ENCODE measurements at places on chromosomes 5 and 9. TPM values are rescaled to one million over a fixed set of nuclear protein-coding genes. Genes with fewer than 3 reads are reported as not detected.

DNA sequence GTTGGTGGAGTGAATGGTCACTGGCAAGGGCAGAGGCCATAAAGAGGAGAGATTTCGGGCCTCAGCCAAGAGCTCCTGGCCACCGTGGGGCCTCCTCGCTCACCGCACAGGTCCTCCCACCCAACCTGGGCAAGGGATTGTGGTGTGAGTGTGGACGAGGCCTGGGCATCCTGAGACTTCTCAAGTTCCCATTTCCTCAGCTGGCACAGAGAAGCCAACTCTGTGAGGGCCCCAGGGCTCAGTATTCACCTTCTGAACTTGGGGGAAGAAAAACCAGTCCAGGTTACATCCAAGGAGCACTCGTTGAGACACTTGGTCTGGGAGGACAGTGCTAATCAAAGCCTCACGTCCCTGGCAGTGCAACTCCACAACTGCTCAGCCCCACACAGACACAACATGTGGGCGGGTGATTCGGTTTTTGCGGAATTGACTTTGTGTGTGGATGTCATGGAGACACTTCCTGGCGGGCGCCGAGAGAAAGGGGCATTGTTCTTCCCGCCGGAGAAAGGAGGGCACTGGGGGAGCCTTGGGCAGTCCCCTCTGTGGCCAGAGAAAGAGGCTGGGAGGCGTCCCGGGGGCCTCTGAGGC is 28.5 kb upstream of the NKD2 start:
- H3K27me3 ChIP-seq: peaks cover 2% of the 10 kb centered on the region
- no peak for DNase-seq
- H3K4me3 ChIP-seq: no peak overlapping the region
- peak overlapping the region; percentile 62 for H3K27ac ChIP-seq
- H3K36me3 ChIP-seq: no peaks in the 10 kb centered on the region
- peaks cover 27% of the 10 kb centered on the region for H3K4me1 ChIP-seq

GRCh38 chr9:127233550-127233949 is 31.0 kb upstream of the GARNL3 start:
- no peaks in the 10 kb centered on the region for H3K4me1 ChIP-seq
- peak overlapping the region; percentile 53 for H3K27ac ChIP-seq
- peaks cover 7% of the 10 kb centered on the region for H3K36me3 ChIP-seq
- DNase-seq: peak; percentile 86

DNA sequence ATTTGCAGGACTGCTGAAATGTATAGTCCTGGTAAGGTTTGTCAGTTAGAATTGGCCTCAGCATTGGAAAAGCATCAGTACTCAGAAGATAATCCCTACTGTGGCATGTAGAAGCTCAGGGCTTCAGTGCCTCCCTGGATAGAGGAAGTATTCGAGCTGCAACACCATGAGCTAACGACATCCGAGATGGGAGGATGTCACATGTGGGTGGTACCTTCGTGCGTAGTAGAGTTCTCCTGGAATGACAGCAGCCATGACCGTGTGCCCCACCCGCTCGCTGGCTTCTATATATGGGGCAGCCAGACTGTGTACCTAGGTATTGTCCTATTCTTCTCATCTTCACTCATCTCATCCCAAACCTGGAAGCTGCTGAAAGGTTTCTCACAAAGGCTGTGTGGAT is 345.8 kb upstream of the KLF9 start:
- H3K27me3 ChIP-seq: no peaks in the 10 kb centered on the region
- H3K27ac ChIP-seq: no peak overlapping the region
- no peak overlapping the region for H3K4me3 ChIP-seq
- DNase-seq: no peak

DNA sequence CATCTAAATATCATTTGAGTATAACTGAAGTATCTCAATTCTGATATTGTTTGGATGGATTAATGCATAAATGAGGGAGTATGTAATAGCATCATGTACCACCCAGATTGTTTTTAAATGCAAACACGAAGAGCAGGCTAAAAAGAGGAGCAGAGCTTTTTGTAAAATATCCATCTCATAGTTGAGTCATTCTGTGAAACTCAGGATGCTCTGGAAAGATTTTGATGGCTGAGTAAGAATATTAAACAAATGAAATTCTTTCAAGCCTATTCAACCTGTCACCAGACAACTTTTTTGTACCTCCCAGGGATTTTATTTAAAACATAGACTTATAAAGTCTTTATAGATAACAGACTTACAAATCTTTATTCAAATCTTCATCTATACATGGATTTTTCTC is 625.9 kb downstream of the TLE4 start:
- H3K27me3 ChIP-seq: no peaks in the 10 kb centered on the region
- no peaks in the 10 kb centered on the region for H3K4me1 ChIP-seq
- DNase-seq: no peak

DNA sequence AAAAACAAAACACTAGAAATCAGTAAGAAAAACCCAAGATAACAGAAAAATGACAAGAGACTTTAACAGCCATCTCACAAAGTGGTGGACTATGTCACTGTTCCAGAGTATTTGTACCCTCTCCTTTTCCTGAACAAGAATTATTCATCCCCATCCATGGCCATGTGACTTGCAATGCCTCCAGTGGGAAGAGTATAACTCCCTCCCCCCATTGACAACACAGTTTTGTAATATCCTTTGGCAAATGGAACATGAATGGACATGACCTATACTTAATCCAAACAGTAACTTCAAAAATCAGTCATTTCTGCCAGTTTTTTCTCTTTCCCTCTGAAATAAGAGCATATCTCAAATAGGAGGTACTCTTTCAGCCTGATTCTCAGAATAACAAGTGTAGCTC is 33.9 kb downstream of the PTBP3 start:
- H3K27ac ChIP-seq: no peak overlapping the region
- H3K27me3 ChIP-seq: no peaks in the 10 kb centered on the region
- H3K36me3 ChIP-seq: no peaks in the 10 kb centered on the region
- no peak overlapping the region for H3K4me3 ChIP-seq

DNA sequence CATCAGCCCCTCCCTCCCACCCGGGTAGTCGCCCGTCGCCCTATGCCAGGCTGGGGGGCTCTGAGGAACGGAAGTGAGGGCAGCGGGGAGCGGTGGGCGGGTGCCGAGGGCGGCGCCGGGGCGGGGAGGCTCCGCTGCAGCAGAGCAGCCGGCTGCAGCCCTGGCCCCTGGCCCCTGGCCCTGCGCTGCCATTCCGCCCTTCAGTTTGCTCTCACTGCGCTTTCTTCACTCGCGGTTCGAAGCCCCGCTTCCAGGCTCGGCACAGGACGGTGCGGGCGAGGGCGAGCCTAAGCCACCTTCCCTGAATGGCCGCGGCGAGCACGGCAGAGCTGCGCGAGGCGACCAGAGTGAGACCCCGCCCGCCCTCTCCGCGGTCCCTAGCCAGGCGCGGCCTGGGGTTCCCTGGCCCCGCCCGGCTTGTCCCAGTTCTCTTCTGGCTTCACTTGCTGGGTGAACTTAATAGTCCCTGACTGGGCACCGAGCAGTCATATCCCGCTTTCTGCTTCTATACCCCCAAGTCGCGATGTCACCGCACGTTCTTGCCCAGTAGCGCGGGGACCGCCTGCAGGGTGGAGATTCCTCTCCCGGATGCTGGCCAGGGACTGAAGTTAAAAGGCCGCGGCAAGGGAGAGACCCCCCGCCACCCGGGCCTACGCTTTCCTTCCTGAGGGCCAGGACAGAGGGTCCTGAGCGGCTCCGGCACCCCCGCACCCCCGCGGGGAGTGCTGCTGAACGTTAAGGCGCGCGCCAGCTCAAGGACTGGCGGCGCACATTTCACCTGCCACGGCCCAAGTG is 623 bp upstream of the TRIM36 start:
- no peak overlapping the region for H3K27ac ChIP-seq
- no peak for DNase-seq
- H3K4me3 ChIP-seq: peak overlapping the region; percentile 81
- H3K4me1 ChIP-seq: peaks cover 13% of the 10 kb centered on the region
- H3K27me3 ChIP-seq: peaks cover 38% of the 10 kb centered on the region

DNA sequence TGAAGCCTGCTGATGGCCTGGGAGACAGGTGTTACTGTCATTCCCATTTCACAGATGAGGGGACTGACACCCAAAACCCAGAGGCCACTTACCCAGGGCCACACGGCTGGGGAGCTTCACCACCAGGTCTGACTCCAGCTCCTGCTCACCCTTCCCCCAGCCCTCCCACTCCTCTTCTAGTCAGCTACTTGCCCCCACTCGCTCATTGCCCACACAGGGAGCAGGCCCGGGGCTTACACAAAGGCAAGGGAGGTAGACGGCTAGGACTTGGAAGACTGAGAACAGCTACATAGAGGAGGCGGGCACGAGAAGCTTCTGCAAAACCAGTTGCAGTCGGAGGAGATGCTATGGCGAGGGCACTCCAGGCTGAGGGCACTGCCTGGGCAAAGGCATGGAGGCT is 21.3 kb downstream of the LMX1B start:
- no peak overlapping the region for H3K4me3 ChIP-seq
- no peak overlapping the region for H3K27ac ChIP-seq

DNA sequence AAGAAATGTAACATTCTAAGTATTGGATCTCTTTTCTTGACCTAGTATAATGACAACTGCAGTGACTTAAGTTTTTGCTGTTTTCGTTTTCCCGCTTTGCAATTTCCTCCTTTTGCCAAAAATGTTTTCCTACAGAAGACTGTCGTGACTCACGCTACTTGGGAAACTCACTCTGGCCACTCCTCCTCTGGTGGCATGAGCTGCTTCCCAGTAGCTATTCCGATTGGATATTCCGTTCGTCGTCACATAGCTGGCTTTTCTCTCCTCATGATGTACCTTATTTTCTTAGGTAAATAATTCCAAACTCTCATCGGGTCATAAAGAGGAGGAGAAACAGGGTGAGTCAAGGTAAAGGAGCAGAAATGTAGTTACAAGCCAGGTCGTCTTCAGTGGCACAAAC is 64.9 kb downstream of the GOLPH3 start:
- no peak overlapping the region for H3K4me3 ChIP-seq
- H3K36me3 ChIP-seq: peaks cover 57% of the 10 kb centered on the region
- no peaks in the 10 kb centered on the region for H3K27me3 ChIP-seq

DNA sequence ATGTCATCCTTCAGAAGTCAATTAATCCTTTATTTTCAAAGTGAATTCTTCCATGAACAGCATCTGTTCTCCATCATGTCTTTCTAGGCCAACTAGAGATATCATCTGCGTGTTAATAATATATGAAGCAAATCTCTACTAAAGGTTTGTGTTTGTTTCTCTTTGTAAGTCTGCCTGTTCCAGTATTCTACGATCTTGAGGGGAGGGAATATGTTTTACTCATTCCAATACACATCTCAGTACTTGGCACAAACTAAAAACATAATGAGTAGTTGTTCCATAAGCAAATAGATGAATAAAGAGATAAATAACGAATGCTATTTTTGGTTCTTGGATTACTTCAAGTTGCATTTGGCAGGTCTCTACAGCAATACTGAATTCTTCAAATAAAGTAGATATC is 470.7 kb upstream of the GRIN3A start:
- no peak overlapping the region for H3K27ac ChIP-seq
- no peak overlapping the region for H3K4me3 ChIP-seq
- H3K27me3 ChIP-seq: no peaks in the 10 kb centered on the region
- no peaks in the 10 kb centered on the region for H3K4me1 ChIP-seq
- DNase-seq: peak; percentile 11
- no peaks in the 10 kb centered on the region for H3K36me3 ChIP-seq

GRCh38 chr5:135031813-135032694 is 2.0 kb downstream of the PITX1 start:
- peak overlapping the region; percentile 47 for H3K27ac ChIP-seq
- DNase-seq: peak; percentile 42
- no peaks in the 10 kb centered on the region for H3K36me3 ChIP-seq
- peak overlapping the region; percentile 50 for H3K4me3 ChIP-seq
- H3K4me1 ChIP-seq: peaks cover 43% of the 10 kb centered on the region

- H3K36me3 ChIP-seq: peaks cover 21% of the 10 kb centered on the region
- no peaks in the 10 kb centered on the region for H3K27me3 ChIP-seq
- DNase-seq: peak; percentile 97
- peak overlapping the region; percentile 56 for H3K4me3 ChIP-seq
- peaks cover 47% of the 10 kb centered on the region for H3K4me1 ChIP-seq
These were observed 94.6 kb downstream of the ZNF608 start for GRCh38 chr5:124651663-124652513.

- peaks cover 4% of the 10 kb centered on the region for H3K4me1 ChIP-seq
- no peak overlapping the region for H3K27ac ChIP-seq
- no peak for DNase-seq
- no peaks in the 10 kb centered on the region for H3K36me3 ChIP-seq
These were observed 13.2 kb upstream of the ZBTB43 start for GRCh38 chr9:126791406-126792230.

DNA sequence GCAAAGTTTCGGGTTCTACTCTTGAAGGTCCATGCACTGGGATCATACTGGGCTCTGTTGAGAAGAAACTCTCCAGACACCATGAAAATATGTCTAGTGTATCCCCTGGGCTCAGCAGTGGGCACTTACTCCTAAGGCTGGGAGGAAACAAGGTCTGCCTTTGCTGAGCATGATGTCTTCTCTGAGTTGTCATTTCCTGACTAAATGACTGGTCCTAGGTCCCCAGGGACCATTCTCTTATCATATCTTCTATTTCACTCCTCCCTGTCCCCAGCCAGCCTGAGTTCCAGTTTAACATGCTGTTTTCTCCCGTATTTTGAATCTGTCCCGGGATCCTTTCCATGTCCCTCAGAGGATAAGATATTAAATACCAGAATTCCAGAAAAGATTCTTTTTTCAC is 225.4 kb downstream of the MTRR start:
- no peaks in the 10 kb centered on the region for H3K4me1 ChIP-seq
- H3K36me3 ChIP-seq: no peaks in the 10 kb centered on the region
- no peak for DNase-seq
- no peaks in the 10 kb centered on the region for H3K27me3 ChIP-seq

DNA sequence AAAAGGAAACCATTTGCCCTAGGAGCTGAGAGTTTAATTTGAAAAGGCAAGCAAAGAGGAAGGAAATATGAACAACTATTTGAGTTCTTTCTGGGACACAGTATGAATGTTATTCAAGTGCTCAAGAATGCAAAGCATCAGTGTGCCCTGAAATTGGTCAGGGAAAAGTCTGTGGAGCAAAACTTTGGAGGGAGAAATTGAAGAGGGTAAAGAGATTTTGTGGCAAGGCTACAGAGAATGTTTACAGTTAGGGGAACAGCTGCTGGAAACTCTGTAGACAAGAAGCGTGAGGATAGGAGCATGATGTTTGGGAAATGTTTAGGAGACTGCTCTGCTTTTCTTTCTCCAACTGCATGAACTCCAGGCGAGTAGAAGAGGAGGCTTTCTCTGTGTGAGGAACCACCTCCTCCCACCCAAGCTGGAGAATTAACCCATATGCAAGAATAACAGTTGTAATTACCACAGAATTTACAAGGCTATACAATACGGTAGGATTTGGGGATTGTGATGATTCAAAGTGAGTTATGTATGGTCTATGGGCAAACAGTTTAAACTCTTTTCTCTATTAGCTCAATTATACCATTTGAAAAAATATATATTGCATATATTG is 75.4 kb upstream of the IL7R start:
- DNase-seq: peak; percentile 25
- H3K4me3 ChIP-seq: no peak overlapping the region
- H3K27me3 ChIP-seq: no peaks in the 10 kb centered on the region
- H3K36me3 ChIP-seq: no peaks in the 10 kb centered on the region

Gene PHF2
- 21.3 TPM for total RNA-seq

Gene WNK2
- 7.4 TPM for total RNA-seq

Gene TTC16
- total RNA-seq: not detected

Gene PCAT7
- total RNA-seq: 0.13 TPM

Gene LCN12
- 0.44 TPM for total RNA-seq

Gene LAMC3
- 1.1 TPM for total RNA-seq

Gene UAP1L1
- total RNA-seq: 3.1 TPM

Gene CD180
- total RNA-seq: 0.66 TPM

Gene GDNF
- total RNA-seq: 1.6 TPM

Gene GFI1B
- 0.13 TPM for total RNA-seq

Gene OTP
- not detected for total RNA-seq

Gene AGPAT2
- 12.6 TPM for total RNA-seq

Gene MSX2
- total RNA-seq: 0.35 TPM

Gene SPATA31D4
- total RNA-seq: not detected

Gene FBXL7
- 9.0 TPM for total RNA-seq

Gene PCDHA9
- 0.04 TPM for total RNA-seq

Gene TNC
- total RNA-seq: 28.4 TPM

Data from muscle of leg (tissue), 16 donors.